ENCODE measurements at places on chromosomes 6 and 20. TPM values are rescaled to one million over a fixed set of nuclear protein-coding genes. Genes with fewer than 3 reads are reported as not detected.

Gene PTPRK
- total RNA-seq, result 3.8 TPM

Gene SLA2
- 56.6 TPM for total RNA-seq

Gene POPDC3
- total RNA-seq, result not detected

DNA sequence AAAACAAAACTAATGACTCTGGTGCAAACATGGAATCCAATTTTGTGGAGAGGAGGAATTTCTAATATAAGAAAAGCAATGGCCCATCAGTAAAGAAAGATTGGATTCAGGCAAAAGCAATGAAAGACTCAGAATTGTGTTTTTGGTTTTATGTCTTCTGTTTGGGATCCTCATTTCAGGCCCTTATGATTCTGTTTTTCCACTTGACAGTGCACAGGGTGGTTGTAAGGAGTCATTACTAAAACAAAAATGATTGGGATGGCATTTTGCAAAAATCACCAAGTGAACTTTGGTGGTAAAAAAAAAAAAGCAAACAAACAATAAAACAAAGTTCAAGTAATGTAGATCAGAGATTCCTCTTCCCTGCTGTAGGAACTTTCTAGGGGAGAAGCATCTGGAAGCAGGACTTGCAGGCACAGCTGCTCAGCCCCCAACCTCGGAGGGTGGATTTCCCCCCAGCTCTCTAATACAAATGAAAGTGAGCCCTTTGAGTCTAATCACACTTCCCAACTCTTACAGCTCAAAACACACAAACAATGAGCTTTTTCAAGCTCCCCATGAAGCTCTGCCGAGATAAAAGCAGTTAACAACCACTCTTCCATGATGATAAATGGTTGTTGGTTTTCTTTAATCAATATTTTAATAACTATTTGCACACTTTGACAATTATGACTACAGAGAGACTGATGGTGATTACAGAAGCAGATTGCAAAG lies 177.7 kb downstream of the ZDHHC14 start:
- no peak for DNase-seq

GRCh38 chr6:82239597-82239996 lies 7.9 kb downstream of the IBTK start:
- no peak for DNase-seq

- DNase-seq, result peak; percentile 28
Measured at GRCh38 chr6:43246301-43247113, 3.2 kb downstream of the TTBK1 start.

DNA sequence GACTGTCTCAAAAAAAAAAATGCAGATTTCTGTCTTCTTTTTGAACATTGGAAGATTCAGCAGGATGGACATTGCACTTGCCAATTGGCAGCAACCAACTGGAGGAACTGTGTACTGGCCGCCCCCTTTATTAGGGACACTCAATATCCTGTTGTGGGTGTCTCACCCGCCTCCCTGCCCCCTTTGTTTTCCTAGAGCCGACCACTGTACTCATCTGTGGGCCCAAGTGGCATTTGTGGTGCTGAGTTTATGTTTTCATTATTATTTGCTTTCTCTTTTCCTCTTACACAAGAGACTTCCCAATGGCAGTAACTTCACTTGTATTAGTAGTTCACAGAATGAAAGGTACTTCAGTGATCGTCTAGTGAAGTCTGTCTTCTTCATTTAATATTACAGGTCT lies 125.3 kb downstream of the SASH1 start:
- no peak for DNase-seq

- DNase-seq, result no peak
Measured at GRCh38 chr20:20251836-20252235, 116.1 kb upstream of the INSM1 start.

GRCh38 chr6:43391440-43392031 lies 22.1 kb upstream of the ZNF318 start:
- DNase-seq, result peak; percentile 42

DNA sequence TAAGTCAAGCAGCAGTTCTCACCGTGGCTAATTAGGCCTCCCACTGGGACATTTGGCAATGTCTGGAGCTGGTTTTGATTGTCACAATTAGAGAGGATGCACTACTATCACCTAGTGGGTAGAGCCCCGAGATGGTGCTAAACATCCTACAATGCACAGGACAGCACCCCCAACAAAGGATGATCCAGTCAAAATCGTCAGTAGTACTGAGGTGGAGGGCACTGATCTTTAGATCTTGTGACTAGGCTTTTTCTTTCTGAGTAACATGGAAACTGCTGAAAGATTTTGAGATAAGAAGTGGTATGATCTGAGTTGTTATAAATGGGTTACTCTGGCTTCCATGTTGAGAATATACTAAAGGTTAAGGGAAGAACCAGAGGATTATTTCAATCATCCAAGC lies 12.0 kb downstream of the UBD start:
- DNase-seq, result peak; percentile 39

GRCh38 chr6:76275746-76276145 lies 203.3 kb upstream of the IMPG1 start:
- no peak for DNase-seq

GRCh38 chr6:141598487-141598886 lies 534.2 kb upstream of the GJE1 start:
- no peak for DNase-seq

- DNase-seq, result no peak
Measured at GRCh38 chr20:51456511-51457509, 85.7 kb downstream of the NFATC2 start.

- DNase-seq, result no peak
Measured at GRCh38 chr6:169023161-169023874, 230.3 kb downstream of the THBS2 start.

- DNase-seq, result peak; percentile 76
Measured at GRCh38 chr6:137705160-137706082, 161.6 kb upstream of the TNFAIP3 start.

- DNase-seq, result peak; percentile 43
Measured at GRCh38 chr20:4161401-4162251, 146.3 kb upstream of the RNF24 start.

- DNase-seq, result peak; percentile 8
Measured at GRCh38 chr20:5118220-5119142, 1.3 kb downstream of the PCNA start.
